Hindlimb muscle (tissue), 1 donor: ENCODE measurements at places on chromosomes 6 and 20.

GRCh38 chr6:88612631-88613030 lies 350.8 kb downstream of the RNGTT start:
- DNase-seq = no peak

GRCh38 chr20:17658648-17658993 lies 23.4 kb downstream of the RRBP1 start:
- no peak for DNase-seq

DNA sequence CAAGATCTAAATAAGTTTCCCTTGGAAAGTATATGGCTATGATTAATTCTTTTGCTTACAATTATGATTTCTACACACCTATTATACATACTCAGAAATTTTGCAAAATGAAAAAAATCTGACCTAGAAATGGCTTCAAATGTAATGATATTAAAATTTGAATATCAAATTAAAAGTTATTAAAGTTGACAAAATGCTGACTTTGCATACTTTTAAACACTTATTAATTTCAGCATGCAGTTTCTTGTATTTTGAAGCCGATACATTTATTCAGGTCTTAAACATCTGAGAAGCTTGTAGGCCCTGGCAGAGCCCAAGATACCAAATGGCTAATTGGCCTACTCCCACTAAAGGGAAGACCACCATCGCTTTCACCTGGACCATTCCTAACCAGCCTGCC lies 59.8 kb downstream of the SMLR1 start:
- DNase-seq = no peak

- DNase-seq = no peak
These were observed 135.3 kb upstream of the NEDD9 start for GRCh38 chr6:11367638-11368199.

GRCh38 chr6:106519460-106520394 lies 109.6 kb downstream of the RTN4IP1 start:
- no peak for DNase-seq

DNA sequence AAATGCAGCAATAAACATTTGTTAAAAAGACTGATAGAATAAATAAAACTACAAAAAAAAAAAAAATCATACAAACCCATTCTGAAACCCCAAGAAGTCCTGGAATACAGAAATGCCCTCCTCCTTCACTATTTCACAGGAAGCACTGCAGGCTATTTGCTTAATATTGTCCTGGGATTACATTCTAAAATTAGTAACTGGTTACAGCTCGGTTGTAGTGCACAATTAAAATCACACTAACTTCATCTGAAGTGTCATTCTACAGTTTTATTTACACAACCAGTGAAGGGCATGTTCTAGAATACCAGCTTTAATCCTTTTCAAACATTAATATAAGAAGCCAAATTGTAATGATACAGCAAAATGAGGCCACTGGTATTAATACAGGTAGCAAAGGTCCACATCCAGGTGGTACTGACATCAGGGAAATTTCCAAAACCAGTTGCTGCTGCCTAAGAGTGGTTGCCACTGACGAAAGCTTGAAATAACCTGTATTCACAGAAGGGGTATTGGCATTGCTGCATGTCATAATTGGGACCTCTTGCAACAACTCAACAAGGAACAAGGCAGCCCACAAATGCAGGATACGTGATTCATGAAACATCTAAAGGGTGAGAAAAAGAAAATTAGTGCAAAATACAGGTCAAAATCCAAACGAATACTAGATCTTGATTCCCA lies 26.9 kb downstream of the AKIRIN2 start:
- DNase-seq = no peak

GRCh38 chr6:23505026-23505425 lies 621.0 kb upstream of the NRSN1 start:
- DNase-seq = no peak

- DNase-seq = no peak
These were observed 290.1 kb upstream of the PRDM1 start for GRCh38 chr6:105795913-105796517.

DNA sequence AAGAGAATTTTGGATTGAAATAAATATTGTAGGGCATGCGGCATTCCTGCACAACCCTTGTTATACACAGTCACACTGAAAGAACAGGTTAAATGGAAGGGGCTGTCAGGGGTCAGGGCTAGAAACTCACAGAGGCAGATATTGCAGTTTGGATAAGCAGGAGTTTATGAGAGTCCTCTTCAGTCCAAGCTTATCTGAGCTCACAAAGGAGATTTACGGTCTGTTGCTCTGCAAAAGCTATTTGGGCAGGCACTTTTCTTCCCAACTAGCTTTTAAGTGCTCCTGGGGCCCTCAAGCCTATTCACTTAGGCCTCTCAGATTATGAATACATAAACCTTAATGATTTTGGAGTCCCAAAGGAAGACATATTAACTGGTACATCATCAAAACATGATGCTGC lies 156.2 kb downstream of the SOX4 start:
- no peak for DNase-seq

GRCh38 chr6:22521035-22521434 lies 48.3 kb upstream of the HDGFL1 start:
- DNase-seq = no peak

DNA sequence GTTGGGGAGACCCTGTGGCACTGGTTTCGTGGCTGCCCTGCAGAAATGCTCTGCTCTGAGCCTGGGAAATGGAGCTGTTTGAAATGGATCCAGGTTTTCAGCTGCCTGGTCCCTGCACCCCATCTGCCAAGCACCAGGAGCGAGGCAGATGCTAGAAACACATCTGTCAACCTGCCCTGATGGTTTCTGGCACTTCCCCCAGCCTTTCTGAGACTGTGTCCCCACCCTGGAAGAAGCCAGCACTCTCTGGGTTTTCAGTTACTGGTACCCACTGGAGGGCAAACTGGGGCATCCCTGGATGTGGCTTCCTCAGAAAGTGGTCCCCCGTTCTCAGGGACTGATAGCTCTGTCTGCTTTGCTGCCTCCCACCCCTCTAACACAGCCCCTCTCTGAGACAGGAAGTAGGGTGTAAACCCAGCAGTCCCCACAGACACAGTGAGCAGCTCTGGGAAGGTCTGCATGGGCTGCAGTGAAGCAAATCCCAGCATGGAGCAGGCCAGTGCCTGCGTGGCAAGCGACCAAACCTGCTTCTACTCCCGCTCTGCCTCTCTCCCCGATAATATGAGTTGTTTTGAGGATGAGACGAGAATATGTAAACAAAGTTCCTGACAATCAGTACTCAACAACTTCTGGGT lies 54.2 kb upstream of the MAFB start:
- DNase-seq = no peak

- DNase-seq = no peak
These were observed 122.2 kb upstream of the PTPN1 start for GRCh38 chr20:50387996-50388332.

DNA sequence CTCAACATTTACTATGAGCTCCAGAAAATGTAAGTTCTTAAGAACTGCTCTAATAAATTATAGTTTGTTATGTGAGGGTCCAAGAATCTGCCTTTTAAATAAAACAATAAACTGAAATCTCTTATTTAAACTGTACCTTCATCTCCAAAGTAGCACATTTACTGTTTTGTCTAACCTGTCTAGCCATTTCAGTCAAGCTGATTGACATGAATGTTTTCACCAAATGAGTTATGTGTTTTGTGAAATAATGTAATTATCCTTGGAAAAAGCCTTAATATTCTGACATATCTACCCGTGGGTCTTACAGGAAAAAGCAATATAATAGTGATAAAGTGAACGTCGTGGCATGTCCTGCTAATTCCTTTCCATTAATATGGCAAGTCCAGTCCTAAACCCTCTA lies 57.8 kb downstream of the OPRM1 start:
- no peak for DNase-seq

GRCh38 chr20:62032609-62033368 lies 32.9 kb downstream of the TAF4 start:
- DNase-seq = no peak

DNA sequence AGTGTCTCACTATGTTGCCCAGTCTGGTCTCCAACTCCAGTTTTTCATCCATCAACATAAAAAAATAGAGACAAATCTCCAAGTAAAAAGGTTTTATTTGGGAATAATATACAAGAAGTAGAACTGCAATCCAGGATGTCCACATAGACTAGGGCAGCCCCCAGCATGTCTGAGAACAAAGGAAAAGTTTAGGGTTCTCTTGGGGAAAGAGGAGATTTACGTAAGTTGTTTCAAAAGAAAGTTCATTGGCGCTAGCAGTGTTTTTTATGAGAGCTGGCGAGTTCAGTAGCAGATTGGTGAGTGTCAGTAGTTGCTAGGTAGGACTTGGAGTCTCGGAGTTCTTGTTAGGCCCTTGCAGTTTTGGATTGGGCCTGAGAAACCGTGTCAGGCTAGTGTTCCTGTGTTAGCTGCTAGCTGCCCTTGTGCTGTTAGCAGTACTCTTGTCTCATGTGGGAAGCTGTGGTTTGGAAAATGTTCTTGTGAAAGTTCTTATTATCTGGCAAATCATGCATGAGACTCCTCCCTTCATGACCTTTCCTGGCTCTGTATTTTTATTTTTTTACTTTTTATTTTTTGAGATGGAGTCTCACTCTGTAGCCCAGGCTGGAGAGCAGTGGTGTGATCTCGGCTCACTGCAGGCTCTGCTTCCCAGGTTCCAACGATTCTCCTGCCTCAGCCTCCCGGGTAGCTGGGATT lies 24.7 kb downstream of the TTLL9 start:
- peak; percentile 42 for DNase-seq

- DNase-seq = no peak
These were observed 25.1 kb upstream of the TRIM26 start for GRCh38 chr6:30238178-30238795.

GRCh38 chr20:55760586-55760985 lies 244.7 kb downstream of the CBLN4 start:
- DNase-seq = peak; percentile 53

DNA sequence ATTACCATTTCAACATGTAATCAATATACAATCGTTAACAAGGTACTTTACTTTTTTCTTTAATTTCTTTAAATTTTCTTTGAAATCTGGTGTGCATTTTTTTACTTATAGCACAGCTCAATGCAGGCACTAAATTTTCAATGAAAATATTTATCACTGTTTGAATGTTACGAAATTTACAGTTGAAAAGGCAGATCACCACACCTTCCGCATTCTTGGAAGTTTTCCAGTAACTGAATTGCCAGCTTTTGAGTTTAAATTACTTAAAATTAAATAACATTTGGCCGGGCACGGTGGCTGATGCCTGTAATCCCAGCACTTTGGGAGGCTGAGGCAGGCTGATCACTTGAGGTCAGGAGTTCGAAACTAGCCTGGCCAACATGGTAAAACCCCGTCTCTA lies 309.9 kb downstream of the BMP7 start:
- DNase-seq = no peak

- DNase-seq = no peak
These were observed 976.1 kb upstream of the MAP3K7 start for GRCh38 chr6:91562955-91563354.

GRCh38 chr6:70980727-70981126 lies 23.9 kb upstream of the B3GAT2 start:
- DNase-seq = peak; percentile 55

- DNase-seq = no peak
These were observed 16.3 kb upstream of the OR2B6 start for GRCh38 chr6:27940766-27941165.

DNA sequence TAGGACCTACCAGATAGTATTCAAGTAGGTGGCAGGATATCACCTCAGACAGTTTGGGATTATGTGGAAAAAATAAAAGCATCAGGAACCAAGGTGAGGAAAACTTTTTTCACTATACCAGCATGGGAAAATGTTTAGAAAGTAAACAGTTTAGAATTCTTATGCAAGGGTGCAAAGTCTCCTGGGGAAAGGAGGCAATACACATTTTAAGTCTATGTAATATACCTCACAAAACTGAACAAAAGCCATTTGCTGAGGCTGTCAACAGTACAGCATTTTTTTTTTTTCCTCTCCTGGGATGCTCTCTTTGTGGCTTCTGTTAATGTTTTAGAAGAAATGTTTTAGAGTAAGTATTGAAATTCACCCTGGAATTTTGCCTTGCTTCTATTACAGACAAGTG lies 73.5 kb downstream of the PHF3 start:
- no peak for DNase-seq

- DNase-seq = no peak
These were observed 6.3 kb downstream of the BRD2 start for GRCh38 chr6:32974541-32975308.

GRCh38 chr6:16331384-16332174 lies 93.2 kb downstream of the GMPR start:
- no peak for DNase-seq

GRCh38 chr6:39778581-39779255 lies 13.5 kb upstream of the DAAM2 start:
- DNase-seq = no peak
